ENCODE measurements at places on chromosomes 16 and 17. TPM values are rescaled to one million over a fixed set of nuclear protein-coding genes. Genes with fewer than 3 reads are reported as not detected.

The LPCAT2 gene
- total RNA-seq, result 17.4 TPM

DNA sequence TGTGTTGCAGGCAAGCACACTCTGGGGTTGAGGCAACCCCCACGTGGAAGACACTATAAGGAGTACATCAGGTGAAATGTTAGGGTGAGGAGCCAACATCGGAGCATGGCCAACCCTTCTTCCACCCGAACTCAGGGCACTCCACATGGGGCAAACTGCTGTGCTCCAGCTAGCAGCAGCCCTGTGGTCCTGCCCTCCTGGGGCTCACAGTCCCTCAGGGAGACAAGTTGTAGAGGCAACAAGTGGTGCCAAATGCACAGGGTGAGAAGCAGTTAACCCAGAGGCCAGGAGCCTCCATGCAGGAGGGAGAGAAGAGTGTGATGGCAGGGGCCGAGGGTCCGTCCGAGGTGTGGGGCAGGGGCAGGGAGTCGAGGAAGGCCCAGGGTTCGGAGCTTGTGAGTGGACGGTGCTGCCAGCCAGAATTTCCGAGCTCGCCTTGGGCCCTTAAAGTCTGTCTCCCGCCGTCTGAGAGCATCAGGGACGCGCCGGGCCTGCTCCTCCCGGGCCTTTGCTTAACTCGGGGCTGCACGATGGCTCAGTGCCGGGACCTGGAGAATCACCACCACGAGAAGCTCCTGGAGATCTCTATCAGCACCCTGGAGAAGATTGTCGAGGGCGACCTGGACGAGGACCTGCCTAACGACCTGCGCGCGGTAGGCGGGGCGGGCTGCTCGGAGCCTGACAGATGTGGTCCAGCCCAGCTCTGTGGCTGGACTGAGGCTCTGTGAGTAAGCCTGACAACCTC is 32.3 kb downstream of the ATPAF2 start:
- no peak overlapping the region for H3K27ac ChIP-seq
- H3K4me1 ChIP-seq, result peaks cover 10% of the 10 kb centered on the region
- DNase-seq, result no peak
- H3K4me3 ChIP-seq, result no peak overlapping the region
- H3K36me3 ChIP-seq, result peaks cover 6% of the 10 kb centered on the region

DNA sequence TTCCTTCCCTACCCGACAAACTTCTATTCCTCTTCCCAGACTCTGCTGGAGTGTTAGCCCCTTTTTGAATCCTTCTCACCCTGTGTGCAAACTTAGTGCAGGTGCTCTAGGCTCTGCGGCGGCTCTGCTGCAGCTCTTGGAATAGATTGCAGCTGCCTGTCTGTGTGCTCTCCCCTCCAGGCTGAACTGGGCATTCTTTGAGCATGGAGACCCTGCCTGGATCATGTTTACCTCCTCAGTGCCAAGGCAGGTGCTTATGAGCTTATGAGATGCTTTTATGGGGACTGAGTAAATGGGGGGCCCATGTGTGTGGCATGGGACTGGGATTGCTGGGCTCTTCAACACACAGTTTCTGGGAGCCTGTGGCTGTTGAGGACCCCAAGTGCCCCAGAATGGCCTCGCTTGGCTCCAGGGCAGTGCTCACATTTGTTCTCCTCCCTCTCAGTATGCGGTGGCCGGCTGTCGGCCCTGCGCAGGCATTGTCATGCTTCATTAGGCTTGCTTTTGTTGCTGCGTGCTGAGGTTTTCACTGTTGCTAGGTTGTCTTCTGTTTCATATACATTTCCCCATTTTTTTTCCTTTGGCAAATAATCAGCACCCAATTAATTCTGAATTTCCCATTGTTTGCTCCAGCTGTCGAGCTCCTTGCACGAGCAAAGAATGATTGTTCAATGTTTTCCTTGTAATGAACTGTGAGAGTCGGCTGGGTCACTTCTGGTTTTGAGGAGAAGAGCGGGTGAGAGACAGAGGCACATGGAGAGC is 185.5 kb upstream of the NLRP1 start:
- H3K27me3 ChIP-seq, result peaks cover 32% of the 10 kb centered on the region
- no peak overlapping the region for H3K4me3 ChIP-seq
- H3K27ac ChIP-seq, result no peak overlapping the region
- no peaks in the 10 kb centered on the region for H3K36me3 ChIP-seq

The CIBAR2 gene
- not detected for total RNA-seq

DNA sequence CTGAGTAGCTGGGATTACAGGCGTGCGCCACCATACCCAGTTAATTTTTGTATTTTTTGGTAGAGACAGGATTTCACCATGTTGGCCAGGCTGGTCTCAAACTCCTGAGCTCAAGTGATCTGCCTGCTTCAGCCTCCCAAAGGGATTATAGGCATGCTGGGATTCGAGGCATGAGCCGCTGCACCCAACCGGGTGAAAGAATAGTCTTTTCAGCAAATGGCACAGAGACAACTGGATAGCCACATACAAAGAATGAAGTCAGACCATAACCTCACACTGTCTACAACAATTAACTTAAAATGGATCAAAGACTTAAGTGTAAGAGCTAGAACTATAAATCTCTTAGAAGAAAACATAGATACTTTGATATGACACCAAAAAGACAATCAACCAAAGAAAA is 67.6 kb downstream of the TBC1D16 start:
- H3K27ac ChIP-seq, result no peak overlapping the region
- no peak for DNase-seq
- H3K36me3 ChIP-seq, result peaks cover 8% of the 10 kb centered on the region
- H3K27me3 ChIP-seq, result no peaks in the 10 kb centered on the region
- no peak overlapping the region for H3K4me3 ChIP-seq

The ATP1B2 gene
- 0.77 TPM for total RNA-seq

- H3K36me3 ChIP-seq, result peaks cover 12% of the 10 kb centered on the region
- no peak overlapping the region for H3K4me3 ChIP-seq
- H3K27me3 ChIP-seq, result no peaks in the 10 kb centered on the region
- DNase-seq, result no peak
Measured at GRCh38 chr17:57261084-57261461, 4.8 kb downstream of the MSI2 start.

GRCh38 chr17:42598905-42599304 is 10.3 kb downstream of the RETREG3 start:
- H3K27me3 ChIP-seq, result no peaks in the 10 kb centered on the region
- H3K36me3 ChIP-seq, result peaks cover 2% of the 10 kb centered on the region
- H3K27ac ChIP-seq, result peak overlapping the region; percentile 22
- H3K4me3 ChIP-seq, result no peak overlapping the region

DNA sequence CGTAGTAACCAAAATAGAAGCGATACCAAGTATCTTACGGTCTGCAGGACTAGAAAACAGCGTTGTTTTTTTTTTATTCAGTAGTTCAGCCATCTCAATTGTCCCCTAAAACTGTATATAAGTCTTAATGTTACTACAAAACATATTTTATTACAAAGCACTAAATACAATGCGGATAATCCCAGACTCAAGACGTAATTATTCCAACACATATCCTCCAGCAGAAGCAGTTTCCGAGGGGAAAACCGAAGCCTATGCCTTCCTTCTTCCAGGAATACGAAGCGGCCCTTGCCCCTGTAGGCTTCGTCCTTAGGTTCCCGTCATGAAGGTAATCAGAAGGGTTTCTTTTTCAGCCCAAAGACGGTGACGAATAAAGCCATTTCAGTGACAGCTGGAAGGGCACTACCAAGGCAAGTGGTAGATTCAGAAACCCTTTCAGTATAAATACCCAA is 2.3 kb downstream of the TMEM107 start:
- peaks cover 41% of the 10 kb centered on the region for H3K4me1 ChIP-seq
- H3K27ac ChIP-seq, result peak overlapping the region; percentile 99
- H3K36me3 ChIP-seq, result no peaks in the 10 kb centered on the region
- peak overlapping the region; percentile 76 for H3K4me3 ChIP-seq
- DNase-seq, result no peak
- no peaks in the 10 kb centered on the region for H3K27me3 ChIP-seq

GRCh38 chr17:34071886-34072420 is 183.1 kb upstream of the CCL2 start:
- H3K36me3 ChIP-seq, result no peaks in the 10 kb centered on the region
- no peaks in the 10 kb centered on the region for H3K27me3 ChIP-seq
- no peak overlapping the region for H3K27ac ChIP-seq

DNA sequence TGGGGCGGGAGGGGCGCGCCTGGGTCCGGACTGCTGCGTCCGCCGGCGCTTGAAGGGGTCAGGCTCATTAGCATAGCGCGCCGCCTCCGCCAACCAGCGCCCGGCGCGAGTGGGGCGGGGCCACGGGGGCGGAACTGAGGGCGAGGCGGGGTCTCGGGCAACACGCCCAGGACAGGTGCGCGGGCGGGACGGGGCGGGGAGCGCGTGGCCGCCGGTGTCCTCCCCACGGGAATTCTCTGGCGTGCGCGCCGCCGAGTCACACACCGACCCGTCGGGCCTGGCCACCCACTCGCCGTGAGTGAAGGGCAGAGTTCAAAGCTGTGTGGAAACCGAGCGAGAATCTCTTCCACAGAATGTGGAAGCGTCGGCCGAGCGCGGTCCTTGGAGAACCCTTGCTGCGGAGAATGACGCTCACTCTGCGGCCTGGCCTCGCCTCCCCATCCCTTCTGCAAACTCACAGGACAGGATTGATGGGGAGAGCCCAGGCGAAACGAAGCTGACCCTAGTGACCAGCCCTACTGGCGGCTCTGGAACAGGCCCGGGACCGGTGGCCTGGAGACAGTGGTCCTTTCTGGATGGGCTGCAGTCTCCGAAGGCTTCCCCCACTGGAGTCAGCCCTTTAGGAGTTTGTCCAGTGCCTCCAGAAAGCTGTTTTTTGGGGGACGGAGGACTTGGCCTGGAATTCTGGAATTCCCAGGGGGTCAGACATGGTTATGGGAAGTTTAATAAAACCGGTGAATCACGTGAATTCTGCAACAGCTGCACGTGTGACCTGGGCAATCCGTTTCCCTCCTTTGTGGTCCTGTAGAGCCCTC is at the start of gene SNAI3:
TSS of gene SNAI3 (minus strand) at position 69 of the 815 bp plus-strand sequence. CDS start 101 bp downstream, outside the sequence.
- H3K4me1 ChIP-seq, result peaks cover 2% of the 10 kb centered on the region
- peaks cover 1% of the 10 kb centered on the region for H3K36me3 ChIP-seq
- H3K4me3 ChIP-seq, result peak within 1 kb of the TSS; percentile 59
- no peak within 1 kb of the TSS for H3K27ac ChIP-seq
- peaks cover 36% of the 10 kb centered on the region for H3K27me3 ChIP-seq

- no peaks in the 10 kb centered on the region for H3K36me3 ChIP-seq
- no peak overlapping the region for H3K27ac ChIP-seq
- no peak for DNase-seq
Measured at GRCh38 chr17:40694584-40694983, 9.0 kb downstream of the KRT24 start.

GRCh38 chr16:11232852-11233726 is 22.9 kb downstream of the SOCS1 start:
- no peak overlapping the region for H3K27ac ChIP-seq
- no peaks in the 10 kb centered on the region for H3K36me3 ChIP-seq
- no peak overlapping the region for H3K4me3 ChIP-seq
- H3K27me3 ChIP-seq, result peaks cover 2% of the 10 kb centered on the region
- no peaks in the 10 kb centered on the region for H3K4me1 ChIP-seq

- H3K27me3 ChIP-seq, result peaks cover 14% of the 10 kb centered on the region
- H3K4me1 ChIP-seq, result peaks cover 7% of the 10 kb centered on the region
- no peak overlapping the region for H3K4me3 ChIP-seq
- DNase-seq, result no peak
Measured at GRCh38 chr17:34756637-34757021, 177.2 kb downstream of the TMEM132E start.

DNA sequence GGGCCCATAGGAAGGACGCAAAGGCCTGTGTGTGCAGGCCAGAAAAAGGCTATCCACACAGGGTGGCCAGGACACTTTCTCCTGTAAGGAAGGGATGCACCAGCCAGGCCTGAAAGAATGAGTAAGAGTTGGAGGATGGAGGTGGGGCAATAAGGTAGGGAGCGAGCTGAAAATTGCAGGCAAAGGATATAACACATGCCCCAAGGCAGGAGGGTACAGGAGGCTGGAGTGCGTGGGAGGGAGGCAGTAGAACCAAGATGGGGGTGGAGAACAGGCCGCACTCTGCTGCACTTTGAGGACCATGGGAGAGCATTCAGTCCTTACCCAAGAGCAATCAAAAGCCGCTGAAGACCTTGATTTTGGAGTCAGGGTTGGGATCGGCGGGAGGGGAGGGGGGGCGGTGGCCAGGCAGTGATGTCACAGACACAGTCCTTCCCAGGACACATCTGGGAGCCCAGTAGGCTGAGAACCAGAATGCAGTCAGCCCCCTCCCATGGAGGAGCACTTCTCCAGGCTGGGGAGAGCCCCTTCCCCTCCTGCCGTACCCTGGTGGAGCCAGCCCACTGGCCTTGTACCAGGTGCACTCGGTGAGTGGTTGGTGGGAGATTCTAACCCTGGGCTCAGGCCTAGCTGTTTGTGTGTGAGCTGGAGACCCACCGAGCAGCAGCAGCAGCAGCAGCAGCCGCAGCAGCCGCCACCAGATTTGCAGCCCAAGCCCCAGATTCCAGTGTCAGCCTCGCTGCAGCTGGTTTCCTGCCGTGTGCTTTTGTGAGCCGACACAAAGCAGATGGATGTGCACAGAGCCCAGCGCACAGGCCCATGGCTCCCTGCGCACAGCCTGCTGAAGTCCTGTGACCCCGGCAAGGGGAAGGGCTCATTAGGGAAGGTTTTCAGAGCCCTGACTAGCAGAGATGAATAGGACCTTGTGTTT is 17.5 kb downstream of the ANKRD40 start:
- no peak overlapping the region for H3K4me3 ChIP-seq
- no peaks in the 10 kb centered on the region for H3K27me3 ChIP-seq
- H3K4me1 ChIP-seq, result peaks cover 44% of the 10 kb centered on the region
- no peak for DNase-seq
- peaks cover 6% of the 10 kb centered on the region for H3K36me3 ChIP-seq

The PCTP gene
- 6.6 TPM for total RNA-seq

DNA sequence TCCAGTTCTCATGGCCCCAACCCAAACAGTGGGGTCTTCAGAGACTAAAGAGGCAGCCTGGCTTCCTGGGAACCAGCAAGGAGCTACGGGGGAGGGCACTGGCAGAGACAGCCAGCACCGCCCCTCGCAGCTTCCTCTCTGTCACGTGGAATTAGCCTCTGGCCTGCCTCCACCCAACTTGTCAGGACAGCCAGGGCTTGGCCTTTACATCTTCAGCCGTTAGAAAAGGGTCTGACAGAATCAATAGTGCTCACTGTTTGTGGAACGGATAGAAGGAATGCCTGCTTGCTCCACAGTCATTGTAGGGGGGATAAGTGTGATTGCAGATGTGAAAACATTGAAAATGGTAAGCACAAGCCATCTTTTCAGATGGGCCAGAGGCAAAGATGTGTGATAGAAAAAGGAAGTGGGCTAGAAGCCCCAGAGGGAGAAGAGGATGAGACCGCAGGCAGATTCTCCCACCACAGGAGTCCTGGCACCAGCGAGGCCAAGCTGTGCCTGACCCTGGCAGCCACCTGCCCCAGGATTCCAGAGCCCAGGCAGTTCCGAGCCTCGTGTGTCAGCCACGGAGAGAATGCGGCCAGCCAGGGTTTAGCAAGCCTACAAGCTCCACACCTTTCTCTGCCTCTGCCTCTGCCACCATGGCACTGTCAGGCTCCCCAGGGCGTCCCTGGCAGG is 18.6 kb downstream of the GRIN2C start:
- DNase-seq, result no peak
- peaks cover 8% of the 10 kb centered on the region for H3K36me3 ChIP-seq
- H3K4me1 ChIP-seq, result peaks cover 13% of the 10 kb centered on the region
- peak overlapping the region; percentile 68 for H3K27ac ChIP-seq
- H3K4me3 ChIP-seq, result no peak overlapping the region

GRCh38 chr16:86756882-86757703 is 178.7 kb downstream of the FOXL1 start:
- no peak overlapping the region for H3K27ac ChIP-seq
- no peaks in the 10 kb centered on the region for H3K27me3 ChIP-seq
- H3K4me1 ChIP-seq, result peaks cover 36% of the 10 kb centered on the region
- no peak overlapping the region for H3K4me3 ChIP-seq
- no peaks in the 10 kb centered on the region for H3K36me3 ChIP-seq

- no peaks in the 10 kb centered on the region for H3K36me3 ChIP-seq
- no peak overlapping the region for H3K4me3 ChIP-seq
- peak; percentile 40 for DNase-seq
- H3K27ac ChIP-seq, result no peak overlapping the region
- no peaks in the 10 kb centered on the region for H3K27me3 ChIP-seq
Measured at GRCh38 chr17:9110501-9110900, 89.2 kb downstream of the NTN1 start.
